ENCODE measurements at places on chromosomes 7 and 10.

DNA sequence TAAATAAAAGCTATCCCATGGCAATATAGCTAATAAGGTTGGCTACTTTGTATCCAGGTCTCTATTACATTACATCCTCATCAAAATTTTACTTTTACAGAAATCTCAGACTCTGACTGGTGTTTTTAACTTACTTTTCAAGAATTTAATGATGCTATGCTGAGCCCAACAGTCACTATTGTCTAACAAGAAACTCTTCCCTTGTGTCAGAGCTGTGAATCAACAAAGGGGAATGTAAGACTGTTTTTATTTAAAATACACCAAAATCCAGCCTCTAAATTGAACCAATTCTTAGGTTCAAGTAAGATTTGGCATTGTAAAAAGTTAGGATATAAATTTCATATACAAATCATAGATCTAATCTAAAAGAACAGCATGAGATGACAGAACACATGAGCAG is 7.0 kb downstream of the RTKN2 start:
- no peak for DNase-seq

DNA sequence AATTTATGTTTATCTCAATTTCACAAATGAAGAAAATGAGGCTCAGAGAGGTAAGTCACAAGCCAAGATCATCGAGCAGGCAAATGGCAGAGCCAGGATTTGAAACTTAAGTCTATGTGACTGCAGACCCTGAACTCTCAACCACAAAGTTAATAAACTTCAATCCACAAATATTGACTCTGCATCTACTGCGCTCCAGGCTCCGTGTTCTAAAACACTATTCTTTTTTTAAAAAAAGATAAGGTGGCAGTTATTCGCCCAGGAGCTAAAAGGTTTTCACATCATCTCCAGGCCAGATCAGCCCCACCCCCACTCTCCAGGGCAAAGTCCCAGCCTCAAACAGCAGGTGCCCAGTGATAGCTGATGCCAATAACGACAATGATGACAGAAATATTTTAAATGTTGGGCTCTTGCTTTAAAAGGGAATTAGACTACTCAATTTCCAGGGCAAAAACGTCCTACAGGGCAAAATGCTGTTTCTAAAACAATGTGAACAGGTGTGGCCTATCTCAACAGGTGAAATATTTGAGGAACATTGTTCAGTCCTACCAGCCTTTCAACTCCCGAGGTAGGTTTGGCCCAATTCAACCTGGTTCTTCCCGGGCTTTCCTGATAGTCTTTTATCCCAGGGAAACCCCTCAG is 85.2 kb downstream of the SORBS1 start:
- DNase-seq = no peak

DNA sequence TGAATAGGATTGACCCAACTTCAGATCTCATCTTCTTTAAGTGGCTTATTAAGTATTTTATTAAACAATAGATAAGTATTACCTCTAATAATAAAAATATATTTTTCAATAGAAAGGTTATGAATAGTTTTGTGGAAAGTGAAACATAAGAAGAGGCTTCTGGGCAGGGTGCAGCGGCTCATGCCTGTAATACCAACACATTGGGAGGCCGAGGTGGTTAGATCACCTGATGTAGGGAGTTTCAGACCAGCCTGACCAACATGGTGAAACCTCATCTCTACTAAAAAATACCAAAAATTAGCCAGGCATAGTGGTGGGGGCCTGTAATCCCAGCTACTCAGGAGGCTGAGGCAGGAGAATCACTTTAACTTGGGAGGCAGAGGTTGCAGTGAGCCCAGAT is 26.5 kb downstream of the GPR85 start:
- DNase-seq = no peak

DNA sequence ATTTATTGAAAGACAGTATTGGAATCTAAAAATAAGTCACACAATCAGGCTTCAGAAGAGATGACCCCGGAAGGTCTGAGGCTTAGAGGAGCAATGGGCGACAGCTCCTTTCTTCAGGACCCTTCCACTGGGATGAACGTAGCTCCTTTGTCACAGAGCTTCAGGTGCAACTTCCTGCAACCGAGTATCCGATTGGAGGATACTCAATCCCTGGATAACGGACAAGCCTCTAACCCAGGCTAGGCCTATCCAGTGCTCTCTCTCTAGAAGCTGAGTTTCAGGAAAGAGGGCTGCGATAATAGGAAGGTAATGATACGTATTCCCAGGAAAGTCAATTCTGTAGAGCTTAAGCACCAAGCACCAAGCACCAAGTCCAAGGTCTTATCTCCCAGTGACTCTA is 349.4 kb upstream of the NPSR1 start:
- no peak for DNase-seq

GRCh38 chr7:140638173-140638791 is 2.3 kb downstream of the DENND2A start:
- no peak for DNase-seq

DNA sequence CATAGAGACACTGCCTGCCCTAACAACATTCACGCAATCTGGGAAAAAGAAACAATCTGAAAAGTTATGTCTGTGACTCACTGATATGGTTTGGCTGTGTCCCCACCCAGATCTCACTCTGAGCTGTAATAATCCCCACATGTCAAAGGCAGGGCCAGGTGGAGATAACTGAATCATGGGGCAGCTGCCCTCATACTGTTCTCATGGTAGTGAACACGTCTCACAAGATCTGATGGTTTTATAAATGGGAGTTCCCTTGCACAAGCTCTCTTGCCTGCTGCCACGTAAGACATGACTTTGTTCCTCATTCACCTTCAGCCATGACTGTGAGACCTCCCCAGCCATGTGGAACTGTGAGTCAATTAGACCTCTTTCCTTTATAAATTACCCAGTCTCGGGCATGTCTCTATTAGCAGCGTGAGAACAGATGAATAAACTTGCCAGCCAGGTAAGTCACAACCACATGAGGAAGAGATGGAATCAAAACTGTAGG is 341.5 kb upstream of the AOAH start:
- no peak for DNase-seq

- no peak for DNase-seq
These were observed 2.4 kb downstream of the SFMBT2 start for GRCh38 chr10:7408291-7409044.

GRCh38 chr7:138848056-138848980 is 50.3 kb upstream of the ATP6V0A4 start:
- no peak for DNase-seq
